ENCODE measurements at places on chromosomes 1 and 21.

DNA sequence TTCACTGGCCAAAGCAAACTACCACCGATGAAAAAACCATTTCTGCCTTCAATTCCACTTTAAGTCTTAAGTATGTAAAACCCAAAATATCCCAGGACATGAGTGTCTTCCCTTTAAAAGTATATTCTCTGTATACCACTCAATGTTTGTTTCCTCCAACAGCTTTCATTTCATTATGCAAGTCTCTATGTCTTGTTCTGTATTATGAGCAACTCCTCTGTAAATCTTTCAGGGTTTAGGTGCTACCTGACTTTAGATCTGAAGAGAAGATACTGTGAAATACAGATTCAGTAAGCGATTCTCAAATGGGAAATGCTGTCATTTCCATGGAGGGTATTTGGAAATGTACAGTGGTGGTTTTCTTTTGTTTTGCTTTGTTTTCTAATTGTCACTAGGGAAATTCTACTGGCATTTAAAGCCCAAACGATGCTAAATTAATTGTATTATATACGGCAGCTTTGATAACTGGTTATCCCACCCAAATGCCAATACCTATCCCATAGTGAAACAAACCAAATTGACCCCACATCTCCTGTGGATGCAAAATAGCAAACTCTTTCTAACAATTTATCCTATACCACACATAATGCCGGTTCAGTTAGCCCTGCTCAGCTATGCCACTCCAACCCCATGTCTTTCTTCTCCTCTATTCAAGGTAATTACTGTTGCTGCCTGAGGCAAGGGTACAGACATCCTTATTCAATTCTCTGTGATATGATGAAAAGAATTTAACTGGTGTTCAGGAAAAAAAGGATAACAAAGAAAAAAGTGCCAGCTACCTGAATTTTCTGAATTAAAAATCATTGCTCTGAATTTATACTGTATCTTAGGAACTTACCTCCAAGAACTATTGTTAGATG is 182.8 kb downstream of the EIF4G3 start:
- peaks cover 10% of the 10 kb centered on the region for H3K36me3 ChIP-seq
- H3K4me1 ChIP-seq: peaks cover 10% of the 10 kb centered on the region
- no peak for DNase-seq

DNA sequence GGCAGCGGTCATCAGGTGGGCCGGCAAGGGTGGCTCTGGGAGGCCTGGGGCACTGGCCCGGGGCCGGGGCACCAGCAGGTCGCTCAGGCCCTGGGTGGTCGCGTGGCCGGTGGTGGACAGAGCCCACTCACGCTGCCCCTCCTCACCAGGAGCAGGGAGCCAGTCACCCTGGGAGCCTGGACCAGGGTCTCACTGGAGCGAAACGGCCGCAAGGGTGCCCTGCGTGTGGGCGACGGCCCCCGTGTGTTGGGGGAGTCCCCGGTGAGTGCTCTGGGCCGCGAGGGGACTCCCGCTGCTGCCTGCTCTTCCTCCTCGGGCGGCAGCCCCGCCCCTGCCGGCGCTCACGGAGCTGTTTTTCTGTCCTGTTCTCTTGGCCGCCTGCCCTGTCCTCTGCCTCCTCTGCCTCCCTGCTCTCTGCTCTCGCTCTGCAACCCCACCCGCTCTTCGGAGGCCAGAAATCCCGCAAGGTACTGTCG is 23.5 kb downstream of the RNF223 start:
- H3K4me1 ChIP-seq: no peaks in the 10 kb centered on the region
- no peak overlapping the region for H3K4me3 ChIP-seq
- no peak for DNase-seq
- H3K36me3 ChIP-seq: no peaks in the 10 kb centered on the region
- H3K27me3 ChIP-seq: no peaks in the 10 kb centered on the region

GRCh38 chr1:207959910-207960309 is 49.0 kb upstream of the CD34 start:
- H3K27me3 ChIP-seq: peaks cover 53% of the 10 kb centered on the region
- DNase-seq: no peak
- no peak overlapping the region for H3K27ac ChIP-seq
- H3K4me3 ChIP-seq: no peak overlapping the region
- H3K4me1 ChIP-seq: peaks cover 20% of the 10 kb centered on the region

DNA sequence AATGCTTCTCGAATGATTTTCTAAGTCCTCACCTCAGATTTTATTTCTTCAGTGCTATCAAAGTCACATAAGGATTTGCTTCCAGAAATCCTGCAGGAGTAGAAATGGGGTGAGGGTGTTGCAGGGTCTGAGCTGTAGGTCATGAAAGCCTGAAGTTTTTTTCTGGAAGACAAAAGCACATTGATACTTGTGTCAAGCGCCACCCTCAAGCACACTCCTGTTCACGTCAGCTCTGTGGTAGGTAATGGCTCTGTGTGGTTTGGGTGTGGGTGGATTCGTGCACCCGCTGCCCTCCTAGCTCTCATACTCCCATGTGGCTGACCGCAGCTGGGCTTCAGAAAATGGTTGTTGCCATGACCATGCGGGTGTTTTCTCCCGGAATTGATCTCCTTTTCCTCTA is 39.9 kb downstream of the AKNAD1 start:
- no peak overlapping the region for H3K27ac ChIP-seq
- H3K4me1 ChIP-seq: no peaks in the 10 kb centered on the region
- H3K4me3 ChIP-seq: no peak overlapping the region
- no peak for DNase-seq
- H3K36me3 ChIP-seq: no peaks in the 10 kb centered on the region

GRCh38 chr1:9391620-9392019 is 98.9 kb downstream of the SPSB1 start:
- no peak overlapping the region for H3K4me3 ChIP-seq
- no peak overlapping the region for H3K27ac ChIP-seq
